ENCODE measurements at places on chromosomes 3 and 15. TPM values are rescaled to one million over a fixed set of nuclear protein-coding genes. Genes with fewer than 3 reads are reported as not detected.

The RAB6B gene
- total RNA-seq: 49.2 TPM

The MITF gene
- total RNA-seq: 10.8 TPM

The STX19 gene
- not detected for total RNA-seq

The MUSTN1 gene
- 0.49 TPM for total RNA-seq

The CELF6 gene
- not detected for total RNA-seq

The MORC1 gene
- not detected for total RNA-seq

The ADAMTS7 gene
- total RNA-seq: 1.0 TPM

The TBL1XR1 gene
- total RNA-seq: 192 TPM

Measured in Panc1 (cell line).